ENCODE measurements at places on chromosomes 5 and 9.

GRCh38 chr5:168481330-168481788 lies 4.9 kb upstream of the RARS1 start:
- H3K4me3 ChIP-seq: no peak overlapping the region
- no peak overlapping the region for H3K27ac ChIP-seq
- H3K4me1 ChIP-seq: peaks cover 4% of the 10 kb centered on the region
- no peak for DNase-seq
- no peaks in the 10 kb centered on the region for H3K27me3 ChIP-seq

DNA sequence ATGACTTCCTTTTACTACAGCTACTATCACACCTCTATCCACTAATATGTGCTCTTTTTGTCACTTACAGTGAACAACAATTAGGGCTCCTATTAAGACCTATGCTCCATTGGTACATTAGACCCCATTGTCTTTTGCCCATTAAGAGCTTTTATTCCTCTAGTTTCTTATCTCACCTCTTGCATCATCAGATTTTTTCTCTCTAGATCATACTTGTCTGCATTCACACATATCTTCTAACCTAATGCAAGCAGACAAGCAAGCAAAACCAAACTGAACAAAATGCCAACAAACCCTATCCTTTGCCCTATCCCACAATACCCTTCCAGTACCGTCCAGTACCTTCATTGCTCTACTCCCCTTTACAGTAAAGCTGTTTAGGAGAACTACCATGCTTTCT lies 10.1 kb upstream of the RBM27 start:
- H3K27me3 ChIP-seq: no peaks in the 10 kb centered on the region
- DNase-seq: no peak
- no peak overlapping the region for H3K27ac ChIP-seq
- H3K4me1 ChIP-seq: no peaks in the 10 kb centered on the region
- H3K36me3 ChIP-seq: no peaks in the 10 kb centered on the region
- no peak overlapping the region for H3K4me3 ChIP-seq

DNA sequence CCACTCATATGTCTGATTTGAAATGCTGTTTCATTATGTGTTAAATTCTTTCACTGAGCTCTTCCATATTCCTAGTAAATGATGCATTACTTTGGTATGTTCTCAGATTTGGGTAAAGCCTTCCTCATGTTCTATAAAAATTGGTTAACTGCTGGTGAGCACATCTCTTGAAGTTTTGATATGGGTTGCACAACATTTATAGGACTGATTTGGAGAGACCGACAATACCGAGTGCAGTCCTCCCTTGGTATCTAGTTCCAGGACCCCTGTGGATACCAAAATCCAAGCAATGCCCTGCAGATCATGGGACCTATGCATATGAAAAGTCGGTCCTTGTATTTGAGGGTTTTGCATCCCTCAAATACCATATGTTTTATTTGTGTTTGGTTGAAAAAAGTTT lies 37.8 kb downstream of the WDR36 start:
- DNase-seq: no peak
- no peak overlapping the region for H3K4me3 ChIP-seq
- no peaks in the 10 kb centered on the region for H3K36me3 ChIP-seq
- peaks cover 59% of the 10 kb centered on the region for H3K4me1 ChIP-seq

GRCh38 chr9:90890146-90890810 lies 88.7 kb downstream of the SYK start:
- DNase-seq: peak; percentile 48
- H3K4me3 ChIP-seq: no peak overlapping the region
- H3K27me3 ChIP-seq: peaks cover 3% of the 10 kb centered on the region

GRCh38 chr5:137933491-137933911 lies 44.2 kb downstream of the PKD2L2 start:
- no peak overlapping the region for H3K4me3 ChIP-seq
- DNase-seq: no peak
- H3K36me3 ChIP-seq: no peaks in the 10 kb centered on the region
- H3K27me3 ChIP-seq: no peaks in the 10 kb centered on the region
- no peak overlapping the region for H3K27ac ChIP-seq

- DNase-seq: peak; percentile 29
- H3K27ac ChIP-seq: no peak overlapping the region
- no peaks in the 10 kb centered on the region for H3K27me3 ChIP-seq
Observed at GRCh38 chr9:27771803-27772545, 198.7 kb upstream of the C9orf72 start.

DNA sequence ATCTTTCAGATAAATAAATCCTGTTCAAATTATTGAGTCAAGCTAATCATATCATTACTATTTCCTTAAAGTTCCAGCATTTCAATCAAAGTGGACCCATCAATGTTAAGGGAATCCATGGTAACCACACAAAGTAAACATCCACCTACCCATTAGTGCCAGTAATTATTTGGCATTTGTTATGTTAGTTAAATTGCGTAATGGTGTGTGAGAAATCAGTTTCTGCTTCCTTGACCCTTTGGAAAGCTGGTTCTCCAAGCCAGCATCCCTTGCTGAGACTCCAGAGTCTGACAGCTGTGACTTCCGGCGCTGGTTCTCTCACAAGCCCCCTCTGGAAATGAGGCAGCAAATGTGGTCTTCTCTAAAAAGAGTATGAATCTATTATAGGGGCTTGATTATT lies 308.6 kb upstream of the EFNA5 start:
- H3K4me1 ChIP-seq: no peaks in the 10 kb centered on the region
- H3K36me3 ChIP-seq: no peaks in the 10 kb centered on the region
- H3K27me3 ChIP-seq: no peaks in the 10 kb centered on the region
- no peak overlapping the region for H3K27ac ChIP-seq

DNA sequence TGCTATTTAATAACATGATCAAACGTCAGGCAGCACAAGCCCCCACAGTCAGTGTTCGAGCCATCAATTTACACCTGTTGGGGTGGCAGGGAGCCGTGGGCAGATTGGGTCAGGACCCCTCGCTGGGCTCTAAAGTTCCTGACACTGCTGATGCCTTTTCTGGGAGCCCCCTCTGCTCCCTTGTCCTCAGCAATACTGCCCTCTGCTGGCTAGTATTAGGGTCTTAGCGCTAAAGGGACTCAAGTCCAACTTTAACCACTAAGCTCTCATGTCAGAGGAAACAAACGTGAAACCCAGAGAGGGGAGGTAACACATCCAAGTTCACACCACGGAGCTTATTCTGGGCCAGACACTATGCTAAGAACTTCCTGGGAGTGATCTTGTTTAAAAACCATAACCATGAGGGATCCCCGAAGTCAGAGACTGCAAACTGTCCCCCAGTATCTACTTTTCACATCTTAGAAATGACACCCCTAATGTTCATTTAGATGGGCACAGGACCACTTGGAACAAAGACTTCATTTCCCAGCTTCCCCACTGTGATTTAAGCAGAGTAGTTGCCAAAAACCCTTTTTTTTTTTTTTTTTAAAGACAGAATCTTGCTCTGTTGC lies 20.4 kb downstream of the ANKS6 start:
- no peak overlapping the region for H3K4me3 ChIP-seq
- H3K27ac ChIP-seq: no peak overlapping the region
- peaks cover 21% of the 10 kb centered on the region for H3K36me3 ChIP-seq
- DNase-seq: peak; percentile 72

GRCh38 chr5:82211855-82212572 lies 66.1 kb downstream of the RPS23 start:
- H3K36me3 ChIP-seq: no peaks in the 10 kb centered on the region
- no peak for DNase-seq
- H3K27ac ChIP-seq: no peak overlapping the region
- H3K4me1 ChIP-seq: peaks cover 3% of the 10 kb centered on the region
- H3K27me3 ChIP-seq: peaks cover 2% of the 10 kb centered on the region

- H3K27me3 ChIP-seq: no peaks in the 10 kb centered on the region
- H3K4me1 ChIP-seq: no peaks in the 10 kb centered on the region
- H3K4me3 ChIP-seq: no peak overlapping the region
- H3K27ac ChIP-seq: no peak overlapping the region
- no peaks in the 10 kb centered on the region for H3K36me3 ChIP-seq
- no peak for DNase-seq
Observed at GRCh38 chr9:84917366-84918070, 248.0 kb downstream of the NTRK2 start.

- H3K27ac ChIP-seq: peak overlapping the region; percentile 54
- DNase-seq: no peak
- H3K36me3 ChIP-seq: peaks cover 4% of the 10 kb centered on the region
- peak overlapping the region; percentile 89 for H3K4me3 ChIP-seq
- peaks cover 24% of the 10 kb centered on the region for H3K4me1 ChIP-seq
- peaks cover 5% of the 10 kb centered on the region for H3K27me3 ChIP-seq
Observed at GRCh38 chr9:69671311-69671878, 776 bp downstream of the APBA1 start.

DNA sequence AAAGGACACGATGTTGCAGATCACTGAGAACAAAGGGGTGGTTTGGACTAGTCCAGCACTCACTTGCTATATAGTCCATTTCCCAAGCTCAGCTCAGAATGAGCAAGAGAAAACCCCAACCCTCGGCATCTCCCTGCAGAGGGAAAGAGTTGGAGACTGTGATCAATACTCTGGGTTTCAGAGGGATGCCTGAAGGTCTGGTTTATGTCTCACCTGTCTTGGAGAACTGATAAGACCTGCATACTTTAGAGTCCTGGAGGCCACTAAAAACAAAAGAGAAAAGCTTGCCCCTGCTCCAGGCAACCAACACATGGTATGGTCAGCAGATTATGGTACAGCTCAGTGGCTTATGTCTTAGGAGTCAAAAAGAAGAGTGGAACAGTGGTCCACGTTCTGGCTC lies 1006.9 kb downstream of the CDH9 start:
- H3K4me1 ChIP-seq: no peaks in the 10 kb centered on the region
- H3K4me3 ChIP-seq: no peak overlapping the region
- DNase-seq: no peak
- no peak overlapping the region for H3K27ac ChIP-seq
- peaks cover 4% of the 10 kb centered on the region for H3K27me3 ChIP-seq

- no peaks in the 10 kb centered on the region for H3K36me3 ChIP-seq
- no peaks in the 10 kb centered on the region for H3K27me3 ChIP-seq
- H3K4me1 ChIP-seq: peaks cover 40% of the 10 kb centered on the region
Observed at GRCh38 chr5:96566833-96567587, 95.2 kb upstream of the CAST start.

DNA sequence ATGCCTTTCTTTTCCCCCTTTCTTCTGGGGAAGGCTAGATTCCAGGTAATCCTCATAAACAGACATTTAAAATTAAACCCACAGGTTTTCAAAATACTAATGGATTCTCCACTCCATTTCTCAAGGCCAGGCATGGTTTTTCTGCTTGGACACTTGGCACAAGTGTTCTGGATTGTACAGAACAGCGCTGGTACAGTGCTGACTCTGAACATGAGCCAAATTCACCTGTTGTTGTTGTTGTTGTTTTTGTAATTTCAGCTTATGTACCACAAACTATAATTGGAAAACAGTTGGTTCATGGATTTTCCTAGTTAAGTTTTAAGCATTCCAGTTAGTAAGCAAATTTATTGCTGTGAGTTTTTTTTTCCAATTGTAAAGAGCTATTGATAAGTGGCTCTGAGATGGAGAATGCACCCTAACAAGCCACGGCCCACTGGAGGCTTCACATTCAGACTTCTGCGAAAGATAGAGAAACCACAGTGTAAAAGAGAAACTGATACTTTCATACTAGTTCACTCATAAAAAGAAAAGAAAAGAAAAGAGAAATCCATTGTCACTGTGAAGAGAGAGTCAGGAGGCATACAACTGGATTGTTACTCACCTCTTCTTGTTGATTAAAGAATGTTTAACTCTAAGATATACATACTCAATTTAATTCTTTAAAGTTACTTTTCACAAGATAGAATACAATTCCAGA lies 16.2 kb upstream of the ITGA1 start:
- no peak overlapping the region for H3K27ac ChIP-seq
- H3K4me3 ChIP-seq: no peak overlapping the region
- DNase-seq: no peak
- peaks cover 25% of the 10 kb centered on the region for H3K4me1 ChIP-seq
- no peaks in the 10 kb centered on the region for H3K36me3 ChIP-seq
